ENCODE measurements at places on chromosomes 1 and 21.

DNA sequence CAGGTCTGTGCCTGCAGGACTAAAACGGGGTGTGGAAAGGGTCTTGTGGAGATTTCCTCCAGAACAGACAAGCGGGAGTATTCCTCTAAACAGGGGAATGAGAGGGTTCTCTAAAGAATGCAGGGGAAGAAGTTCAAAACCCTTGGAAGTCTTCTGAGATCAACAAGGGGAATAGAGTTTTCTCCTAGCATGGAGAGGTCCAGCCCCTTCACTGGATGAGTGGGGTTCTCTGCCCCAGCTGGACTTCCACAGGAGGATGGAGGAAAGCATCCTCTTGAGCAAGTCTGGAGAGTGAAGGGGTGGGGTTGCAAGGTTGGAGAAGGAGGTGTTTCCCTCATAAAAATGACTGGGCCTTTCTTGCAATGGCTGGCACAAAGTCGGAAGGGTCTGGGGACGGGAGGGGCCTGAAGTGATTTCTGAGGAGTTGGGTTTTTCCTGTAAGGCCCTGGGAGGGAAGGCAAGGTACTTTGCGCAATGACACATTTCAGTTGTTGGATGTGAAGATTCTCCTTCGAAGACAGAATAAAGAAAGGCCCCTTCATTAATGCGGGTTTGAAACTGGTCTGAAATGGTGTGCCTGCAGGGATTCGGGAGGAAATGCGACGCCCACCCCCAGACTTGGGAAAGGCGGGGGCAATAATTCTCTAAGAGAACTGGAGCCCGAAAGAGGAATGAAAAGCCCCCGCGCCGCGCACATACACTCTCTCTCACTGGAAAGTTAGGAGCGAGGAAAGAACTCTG lies 884 bp downstream of the SPATA6 start:
- no peak for DNase-seq

DNA sequence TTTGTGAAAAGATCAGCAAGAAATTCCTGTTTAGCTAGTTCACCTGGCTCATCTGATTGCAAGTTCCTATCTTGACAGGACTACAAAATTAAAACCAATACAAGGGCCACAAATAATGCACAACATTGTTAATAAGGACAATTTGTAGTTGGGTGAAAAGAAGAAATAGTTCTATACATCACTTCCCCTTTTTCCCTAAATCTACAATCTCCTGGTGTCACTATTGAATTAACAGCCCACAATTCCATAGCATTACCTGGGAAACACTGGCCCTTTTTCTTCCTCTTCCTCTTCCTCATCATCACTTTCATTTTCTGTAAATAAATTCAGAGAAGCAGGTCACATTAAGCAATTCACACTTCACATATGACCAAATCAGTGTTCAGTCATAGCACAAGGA lies 366.9 kb downstream of the FAM72C start:
- no peak for DNase-seq

DNA sequence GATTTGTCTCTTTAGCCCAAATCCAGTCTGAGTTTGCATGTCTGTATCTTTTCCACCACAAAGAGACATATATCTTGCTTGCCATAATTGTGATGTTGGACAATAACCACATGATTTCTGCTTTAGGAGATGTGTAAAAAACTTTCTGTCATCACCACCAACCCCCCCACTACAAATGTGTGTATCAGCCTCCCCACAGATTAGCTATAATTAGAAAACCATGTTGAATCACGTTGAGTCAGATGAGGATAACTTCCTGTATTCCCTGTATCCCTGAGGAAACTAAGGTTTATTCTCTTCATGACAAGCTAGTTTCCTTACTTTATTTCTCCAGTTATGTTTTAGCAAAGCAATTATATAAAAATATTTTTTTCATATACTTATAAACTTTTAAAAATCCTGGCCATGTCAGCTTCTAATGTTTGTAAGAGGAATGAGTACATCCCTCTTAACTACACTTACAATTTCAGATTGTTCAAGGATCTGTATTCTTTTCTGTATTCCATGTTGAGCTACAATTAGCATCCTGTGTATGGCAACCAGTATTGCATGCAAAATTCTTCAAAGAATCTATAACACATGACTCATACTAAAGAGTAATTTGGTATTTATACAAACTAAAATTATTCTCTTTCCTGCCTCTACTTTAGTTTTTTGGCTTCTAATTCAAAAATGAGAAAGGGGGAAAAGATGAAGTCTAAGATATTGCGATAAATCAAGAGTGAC lies 143.0 kb downstream of the FMN2 start:
- DNase-seq: no peak

- no peak for DNase-seq
Measured at GRCh38 chr1:3910049-3910731, 10.1 kb upstream of the C1orf174 start.

- DNase-seq: no peak
Measured at GRCh38 chr1:61428146-61428545, 296.8 kb downstream of the TM2D1 start.

GRCh38 chr1:167658574-167659328 lies 28.7 kb downstream of the RCSD1 start:
- DNase-seq: no peak

DNA sequence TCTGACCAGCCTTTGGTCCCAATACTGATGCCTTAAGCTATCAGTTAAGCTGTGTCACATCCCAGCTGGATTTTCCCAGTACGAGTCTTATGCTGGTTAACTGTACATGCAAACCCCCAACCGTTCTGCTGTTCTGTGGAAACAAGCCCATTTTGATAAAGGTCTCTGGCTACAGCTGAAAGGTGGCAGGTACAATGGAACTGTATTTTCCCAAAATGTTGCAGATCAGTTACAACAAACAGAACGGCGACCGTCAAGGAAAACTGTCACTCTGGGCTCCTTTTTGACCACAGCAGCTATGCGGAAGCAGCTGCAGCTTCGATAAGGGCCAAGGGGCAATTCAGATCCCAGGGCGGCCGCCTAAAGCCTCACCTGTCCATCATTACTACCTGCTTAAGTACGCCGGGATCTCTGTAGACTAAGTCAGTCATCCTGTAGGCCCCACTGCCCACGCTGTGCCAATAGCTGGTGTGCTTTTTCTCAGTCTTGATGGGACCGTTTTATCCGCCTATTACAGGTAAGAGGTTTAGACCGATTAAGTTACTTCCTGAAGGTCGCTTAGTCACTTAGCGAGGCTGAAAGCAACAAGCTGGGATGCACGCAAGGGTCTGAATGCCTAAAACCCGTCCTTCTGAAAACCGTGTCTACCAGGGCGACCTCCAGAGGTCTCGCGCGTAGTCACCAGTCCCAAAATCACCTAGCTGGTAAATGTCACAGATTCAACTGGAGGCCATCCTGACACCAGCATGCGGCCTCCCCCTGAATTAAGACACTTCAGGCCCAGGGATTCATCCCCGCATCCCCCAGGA lies 11.1 kb upstream of the RAB42 start:
- peak; percentile 43 for DNase-seq

GRCh38 chr1:50611675-50612074 lies 188.4 kb upstream of the DMRTA2 start:
- DNase-seq: peak; percentile 4

- no peak for DNase-seq
Measured at GRCh38 chr1:170203693-170204092, 57.9 kb downstream of the NTMT2 start.

- DNase-seq: no peak
Measured at GRCh38 chr1:15683345-15684039, 628 bp upstream of the PLEKHM2 start.

GRCh38 chr1:185864889-185865517 lies 130.8 kb downstream of the HMCN1 start:
- DNase-seq: no peak

- DNase-seq: no peak
Measured at GRCh38 chr1:86826856-86827255, 87.1 kb downstream of the SELENOF start.

GRCh38 chr1:163346326-163346870 lies 24.6 kb downstream of the NUF2 start:
- DNase-seq: no peak

- DNase-seq: no peak
Measured at GRCh38 chr1:53122201-53122885, 20.1 kb downstream of the SLC1A7 start.

GRCh38 chr1:72177711-72178110 lies 104.6 kb downstream of the NEGR1 start:
- DNase-seq: no peak

GRCh38 chr1:230151924-230152468 lies 85.0 kb downstream of the GALNT2 start:
- DNase-seq: no peak

DNA sequence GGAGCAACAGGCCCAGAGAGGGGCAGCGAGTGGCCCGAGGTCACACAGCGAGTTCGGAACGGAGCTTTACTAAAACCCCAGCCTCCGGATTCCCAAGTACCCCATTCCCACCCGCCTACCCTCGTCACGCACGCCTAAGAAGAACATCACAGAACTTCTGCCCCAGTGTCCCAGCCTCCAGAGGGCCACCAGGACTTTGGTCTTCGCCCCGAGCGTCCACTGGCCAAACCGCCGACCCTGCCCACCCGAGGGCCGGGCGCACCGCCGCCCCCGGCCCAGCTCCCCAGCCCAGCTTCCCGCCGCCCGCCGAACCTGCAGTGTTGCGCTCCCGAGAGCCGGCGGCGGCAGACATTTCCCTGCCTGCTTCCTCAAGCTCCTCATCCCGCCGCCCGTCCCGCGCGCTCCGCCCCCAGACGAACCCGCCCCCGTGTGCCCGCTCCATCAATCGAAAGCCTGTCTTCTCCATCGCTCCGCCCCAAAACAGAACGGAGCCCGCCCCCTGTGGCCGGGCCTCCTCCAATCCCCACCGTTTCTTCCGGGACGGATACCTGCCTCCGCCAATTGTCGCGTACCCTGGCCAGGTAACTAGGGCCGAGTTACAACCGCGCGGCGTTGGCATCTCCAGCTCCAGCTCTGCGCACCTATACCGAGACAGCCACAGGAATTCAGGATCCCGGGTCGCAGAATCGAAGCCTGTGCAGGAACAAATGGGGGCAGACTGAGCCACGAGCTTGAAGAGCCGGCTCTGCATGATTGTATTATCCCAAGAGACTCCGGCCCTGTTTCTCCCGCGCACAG lies 15.3 kb downstream of the INPP5B start:
- peak; percentile 98 for DNase-seq

DNA sequence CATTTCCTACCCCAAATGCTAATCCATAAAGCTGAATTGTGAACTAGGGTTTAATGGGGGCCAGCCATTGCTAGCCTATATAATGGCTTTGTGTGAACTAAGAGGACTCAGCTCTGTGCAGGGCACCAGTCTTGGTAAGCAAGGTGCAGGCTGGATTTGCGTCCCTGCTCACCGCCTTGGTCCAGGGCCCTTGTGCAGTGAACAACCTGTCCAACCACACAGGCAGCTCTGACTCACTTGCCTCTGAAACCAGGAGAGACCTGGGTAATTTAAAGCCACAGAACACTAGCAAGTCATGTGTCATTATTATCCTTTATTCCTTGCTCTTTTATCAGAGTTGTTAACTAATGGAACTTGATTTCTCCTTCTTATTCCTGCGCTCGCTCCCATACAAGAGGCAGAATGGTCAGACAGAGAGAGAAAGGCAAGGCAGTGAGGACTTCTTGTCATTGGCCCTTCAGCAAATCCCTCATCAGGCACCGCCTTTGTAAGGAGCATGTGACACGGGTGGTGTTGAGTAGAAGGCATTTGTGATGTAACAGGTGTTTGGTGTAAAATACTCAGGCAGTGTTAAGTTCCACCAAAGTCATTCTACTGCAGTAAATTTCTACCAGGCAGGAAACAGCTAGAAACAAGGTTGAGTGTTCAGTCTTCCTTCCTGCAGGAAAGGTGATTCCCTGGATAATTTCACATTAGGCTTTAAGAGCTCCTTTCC lies 67.3 kb upstream of the OLIG2 start:
- DNase-seq: no peak

DNA sequence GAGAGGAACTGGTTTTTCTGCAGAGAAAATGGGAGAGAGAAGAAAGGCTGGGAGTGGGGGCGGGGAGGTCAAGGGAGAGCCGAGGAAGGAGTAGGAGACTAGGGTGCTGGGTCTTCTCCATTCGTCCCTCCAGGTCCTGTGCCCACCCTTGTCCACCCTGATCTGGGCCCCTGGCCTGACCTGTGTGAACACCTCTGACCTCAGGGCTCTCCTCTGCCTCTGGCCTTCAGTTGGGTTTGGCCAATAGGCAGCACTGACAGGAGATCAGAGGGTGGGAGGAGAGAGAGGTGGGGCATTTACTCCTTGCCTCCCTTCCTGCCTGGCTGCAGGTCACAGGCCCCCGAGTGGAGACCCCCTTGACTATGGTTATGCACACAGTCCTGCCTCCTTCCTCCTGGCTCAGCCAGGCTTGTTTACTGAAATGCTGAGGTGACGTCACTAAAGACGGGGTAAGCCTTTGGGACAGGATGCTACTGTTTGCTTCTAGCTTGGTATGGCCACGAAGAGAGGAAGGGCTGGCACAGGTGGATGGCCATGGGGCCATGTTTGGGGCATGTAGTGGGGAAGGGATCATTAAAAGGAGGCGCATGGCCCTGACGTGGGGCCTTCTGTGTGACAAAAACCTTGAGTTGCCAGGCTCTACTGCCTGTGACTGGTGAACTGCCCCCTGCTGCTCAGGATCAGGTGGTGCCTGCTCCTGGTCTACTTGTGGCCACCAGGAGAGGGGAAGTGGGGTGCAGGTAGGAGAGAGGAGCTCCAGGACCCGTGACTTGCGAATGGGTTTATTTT lies 248.7 kb upstream of the CSF3R start:
- DNase-seq: no peak

GRCh38 chr1:76615253-76616035 lies 251.8 kb upstream of the ST6GALNAC5 start:
- DNase-seq: no peak

DNA sequence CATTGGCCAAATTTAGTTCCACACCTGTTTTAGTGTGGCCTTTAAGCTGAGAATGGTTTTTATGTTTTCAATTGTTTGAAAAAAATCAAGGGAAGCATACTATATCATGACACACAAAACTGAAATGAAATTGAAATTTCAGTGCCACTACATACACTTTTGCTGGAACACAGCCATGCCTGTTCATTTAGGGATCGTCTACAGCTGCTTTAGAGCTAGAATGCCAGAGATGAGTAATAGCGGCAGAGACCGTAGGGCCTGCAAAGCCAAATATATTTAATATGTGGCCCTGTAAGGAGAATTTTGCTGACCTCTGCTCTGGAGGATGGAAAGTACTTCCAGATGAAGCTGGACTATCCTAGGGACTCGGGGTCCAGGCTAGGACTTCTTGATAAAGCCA lies 62.5 kb upstream of the LYST start:
- no peak for DNase-seq

GRCh38 chr1:55658917-55659316 lies 443.8 kb upstream of the USP24 start:
- DNase-seq: no peak

- peak; percentile 43 for DNase-seq
Measured at GRCh38 chr1:39081271-39082009, 55.3 kb downstream of the NDUFS5 start.

DNA sequence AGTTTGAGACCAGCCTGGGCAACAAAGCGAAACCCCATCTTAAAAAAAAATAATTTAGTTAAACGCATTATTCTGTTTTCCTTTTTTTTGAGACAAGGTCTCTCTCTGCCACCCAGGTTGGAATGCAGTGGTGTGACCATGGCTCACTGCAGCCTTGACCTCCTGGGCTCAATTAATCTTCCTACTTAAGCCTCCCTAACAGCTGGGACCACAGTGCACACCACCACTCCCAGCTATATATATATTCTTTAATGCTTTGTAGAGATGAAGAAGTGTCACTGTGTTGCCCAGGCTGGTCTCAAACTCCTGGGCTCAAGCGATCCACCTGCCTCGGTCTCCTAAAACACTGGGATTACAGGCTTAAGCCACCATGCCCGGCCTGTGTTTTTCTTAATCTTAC lies 7.7 kb upstream of the KLF17 start:
- DNase-seq: no peak
